Type B pancreatic cell (in vitro differentiated cells): ENCODE measurements at places on chromosomes 6 and 20.

GRCh38 chr20:37945091-37945547 lies 42.2 kb downstream of the VSTM2L start:
- H3K27ac ChIP-seq = no peak overlapping the region
- no peaks in the 10 kb centered on the region for H3K4me1 ChIP-seq
- H3K36me3 ChIP-seq = peaks cover 4% of the 10 kb centered on the region
- no peak overlapping the region for H3K4me3 ChIP-seq
- peak; percentile 53 for DNase-seq

DNA sequence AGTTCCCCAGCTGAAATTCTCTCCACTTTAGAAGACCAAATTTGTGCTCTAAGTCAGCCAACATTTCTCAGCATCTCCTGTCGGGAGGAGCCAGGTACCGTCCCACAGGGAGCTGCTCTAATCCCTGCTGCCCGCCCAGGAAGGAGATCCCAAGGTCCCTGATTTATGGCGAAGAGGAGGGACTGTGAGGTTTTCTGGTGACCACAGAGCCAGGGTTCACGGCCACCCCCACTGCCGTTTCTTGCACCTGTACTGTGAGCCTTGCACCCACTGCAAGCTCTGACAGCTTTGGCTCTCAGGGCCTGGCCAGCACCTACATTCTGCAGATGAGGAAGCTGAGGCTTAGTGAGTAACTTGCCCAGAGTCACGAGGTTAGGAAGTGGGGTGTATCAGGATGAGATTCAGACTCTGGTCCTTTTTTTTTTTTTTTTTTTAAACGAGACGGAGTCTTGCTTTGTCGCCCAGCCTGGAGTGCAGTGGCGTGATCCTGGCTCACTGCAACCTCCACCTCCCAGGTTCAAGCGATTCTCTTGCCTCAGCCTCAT lies 34.9 kb downstream of the FOXC1 start:
- peak overlapping the region; percentile 55 for H3K27ac ChIP-seq
- peaks cover 7% of the 10 kb centered on the region for H3K27me3 ChIP-seq
- peaks cover 4% of the 10 kb centered on the region for H3K36me3 ChIP-seq
- H3K4me1 ChIP-seq = peaks cover 18% of the 10 kb centered on the region
- no peak overlapping the region for H3K4me3 ChIP-seq

DNA sequence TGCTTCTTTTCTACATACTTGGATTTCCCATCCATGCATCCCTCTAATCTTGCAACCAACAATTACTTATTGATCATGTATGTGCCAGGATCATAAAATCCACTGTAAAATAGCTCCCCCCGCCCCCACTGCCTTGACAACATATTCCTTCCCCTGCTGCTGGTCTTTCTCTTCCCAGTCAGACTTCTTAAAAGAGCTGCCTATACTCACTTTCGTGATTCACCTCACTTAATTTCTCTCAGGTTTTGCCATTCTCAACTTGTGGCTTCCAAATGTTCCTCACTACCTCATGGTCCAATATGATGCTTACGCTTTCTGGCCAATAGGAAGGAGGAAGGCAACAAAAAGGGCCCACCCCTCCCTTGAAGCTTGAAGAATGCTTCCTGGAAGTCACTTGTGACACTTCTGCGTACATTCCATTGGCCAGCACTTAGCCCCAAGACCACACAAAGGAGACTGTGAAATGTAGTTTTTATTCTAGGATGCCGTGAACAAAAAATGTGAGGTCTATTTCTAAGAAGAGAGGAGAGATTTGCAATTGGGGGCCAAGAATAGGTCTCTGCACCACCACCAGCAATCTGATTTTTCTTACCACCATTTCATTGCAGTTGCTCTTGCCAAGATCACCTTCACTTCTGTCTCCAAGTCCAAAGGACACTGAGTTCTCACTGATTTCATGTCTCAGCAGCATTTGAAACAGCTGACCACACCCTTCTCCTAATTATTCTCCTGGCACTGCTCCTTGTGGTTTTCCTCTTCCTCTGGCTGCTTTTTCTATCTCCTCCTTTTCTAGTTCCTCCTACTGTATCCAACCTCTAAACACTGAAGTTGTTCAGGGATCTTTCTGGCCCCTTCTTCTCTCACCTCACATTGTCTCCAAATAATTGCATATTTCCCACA lies 30.8 kb downstream of the CD164 start:
- no peak overlapping the region for H3K27ac ChIP-seq
- peaks cover 18% of the 10 kb centered on the region for H3K36me3 ChIP-seq
- H3K4me3 ChIP-seq = no peak overlapping the region

DNA sequence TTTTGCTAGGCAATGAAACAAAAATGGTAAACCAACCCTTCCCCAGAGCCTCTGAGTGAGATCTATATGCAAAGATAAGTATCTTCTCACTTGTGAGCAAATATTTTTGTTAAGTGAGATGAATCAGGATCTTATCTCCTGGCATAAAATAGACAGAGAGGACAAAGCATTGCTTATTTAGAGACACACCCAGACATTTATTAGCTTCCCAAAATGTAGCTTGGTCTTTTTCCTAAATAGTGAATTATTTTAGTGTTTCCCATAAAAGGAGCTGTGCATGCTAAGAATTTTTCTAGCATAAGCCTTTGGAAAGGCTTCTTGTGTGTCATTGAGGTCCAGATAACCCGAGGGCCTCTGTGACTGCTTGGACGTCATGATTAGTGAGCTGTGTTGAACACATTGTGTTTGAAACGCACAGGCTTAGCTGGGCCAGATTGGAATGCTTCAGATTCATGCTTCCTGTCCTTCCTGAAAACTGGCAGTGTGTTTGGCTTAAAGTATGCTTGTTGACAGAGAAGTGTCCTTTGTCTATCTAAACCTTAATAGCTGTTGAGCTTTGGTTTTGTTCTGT lies 16.5 kb downstream of the MTHFD1L start:
- no peak for DNase-seq
- H3K4me1 ChIP-seq = peaks cover 33% of the 10 kb centered on the region
- peak overlapping the region; percentile 37 for H3K4me3 ChIP-seq
- H3K36me3 ChIP-seq = peaks cover 19% of the 10 kb centered on the region
- no peaks in the 10 kb centered on the region for H3K27me3 ChIP-seq

DNA sequence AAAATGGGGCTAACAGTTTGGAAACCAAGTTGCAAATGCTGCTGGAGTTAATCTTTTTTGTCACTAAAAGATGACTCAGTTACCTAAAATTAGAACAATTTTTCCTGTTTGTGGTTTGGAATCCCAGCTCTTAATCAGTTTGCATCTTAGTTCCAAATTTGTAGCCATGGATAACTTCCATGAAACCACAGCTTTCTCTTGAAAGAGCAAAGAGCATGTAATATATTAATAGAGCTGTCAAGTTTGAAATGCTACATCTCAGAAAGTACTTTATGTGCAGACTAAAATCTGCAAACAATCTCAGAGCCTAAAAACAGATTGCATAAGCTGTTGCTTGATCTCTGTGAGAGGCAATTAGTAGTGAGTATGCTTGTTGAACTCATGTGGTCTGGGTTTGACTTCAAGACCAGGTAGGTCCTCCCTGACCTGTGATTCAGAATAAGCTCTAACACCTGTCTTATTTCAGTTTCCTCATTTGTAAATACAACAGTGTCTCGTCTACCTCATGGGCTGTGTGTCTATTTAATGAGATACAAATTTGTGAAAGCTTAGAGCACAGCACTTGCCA lies 23.5 kb downstream of the DHX35 start:
- peaks cover 10% of the 10 kb centered on the region for H3K4me1 ChIP-seq
- H3K27me3 ChIP-seq = no peaks in the 10 kb centered on the region
- no peak overlapping the region for H3K4me3 ChIP-seq
- H3K27ac ChIP-seq = no peak overlapping the region
- DNase-seq = no peak

GRCh38 chr20:46984405-46984804 lies 89.8 kb downstream of the EYA2 start:
- peaks cover 8% of the 10 kb centered on the region for H3K36me3 ChIP-seq
- H3K27me3 ChIP-seq = no peaks in the 10 kb centered on the region
- no peak for DNase-seq
- no peak overlapping the region for H3K4me3 ChIP-seq
